KBM-7 (cell line): ENCODE measurements at places on chromosomes 2 and 18.

DNA sequence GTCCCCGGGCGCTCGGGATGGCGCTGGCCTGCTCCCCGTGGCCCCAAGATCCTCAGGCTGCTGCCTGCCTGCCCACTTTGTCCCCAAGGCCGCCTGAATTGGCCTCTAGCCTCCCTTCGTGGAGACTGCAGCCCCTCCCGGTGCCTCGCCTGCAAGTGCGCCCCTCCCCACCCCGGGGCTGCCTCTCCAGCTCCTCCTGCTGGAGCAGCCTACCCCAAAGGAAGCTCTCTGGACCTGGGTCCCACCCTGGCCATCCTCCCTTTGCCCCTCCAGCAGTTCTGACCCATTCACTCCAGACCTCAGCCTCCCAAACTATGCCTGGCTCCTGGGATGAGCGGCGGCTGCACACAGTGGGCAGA lies 6.2 kb downstream of the ESPNL start:
- DNase-seq = no peak

DNA sequence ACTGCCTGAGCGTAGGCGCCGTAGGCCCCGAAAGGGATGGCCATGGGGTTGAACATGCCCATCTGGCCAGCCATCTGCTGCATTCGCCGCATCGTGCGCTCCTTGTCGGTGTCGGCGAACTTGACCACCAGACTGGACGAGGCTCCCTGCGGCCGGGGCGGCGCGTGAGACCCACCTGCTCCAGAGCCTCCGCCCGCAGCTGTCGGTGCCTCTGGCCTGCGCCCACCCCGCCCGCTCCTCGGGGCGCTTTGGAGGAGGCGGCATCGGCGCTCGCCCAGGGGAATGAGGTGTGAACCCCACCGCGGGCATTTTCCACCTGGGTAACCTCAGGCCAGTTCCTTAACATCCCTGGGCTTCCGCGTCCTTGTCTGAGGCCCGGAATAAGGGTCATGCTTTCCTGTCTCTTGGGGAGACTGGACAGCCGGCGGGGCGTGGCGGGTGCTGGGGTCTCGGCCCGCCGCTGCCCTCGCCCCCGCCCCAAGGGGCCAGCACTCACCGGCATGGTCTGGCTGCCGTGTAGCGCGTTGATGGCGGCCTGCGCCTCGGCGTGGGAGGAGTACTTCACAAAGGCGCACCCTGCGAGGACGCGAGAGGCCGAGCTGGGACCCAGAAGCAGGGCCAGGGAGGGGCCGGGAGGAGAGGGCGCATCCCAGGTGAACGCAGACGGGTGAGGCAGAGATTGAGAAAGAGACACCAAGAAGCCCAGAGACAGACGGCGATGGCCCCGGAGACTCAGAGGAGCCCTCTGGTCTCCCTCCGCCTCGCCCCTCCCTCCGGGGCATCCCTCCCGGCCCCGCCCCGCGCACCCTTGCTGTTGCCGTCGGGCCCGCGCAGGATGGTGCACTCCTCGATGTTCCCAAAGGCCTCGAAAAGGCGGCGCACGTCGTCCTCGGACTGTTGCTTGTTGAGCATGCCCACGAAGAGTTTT lies 291.0 kb downstream of the CELF4 start:
- no peak for DNase-seq

DNA sequence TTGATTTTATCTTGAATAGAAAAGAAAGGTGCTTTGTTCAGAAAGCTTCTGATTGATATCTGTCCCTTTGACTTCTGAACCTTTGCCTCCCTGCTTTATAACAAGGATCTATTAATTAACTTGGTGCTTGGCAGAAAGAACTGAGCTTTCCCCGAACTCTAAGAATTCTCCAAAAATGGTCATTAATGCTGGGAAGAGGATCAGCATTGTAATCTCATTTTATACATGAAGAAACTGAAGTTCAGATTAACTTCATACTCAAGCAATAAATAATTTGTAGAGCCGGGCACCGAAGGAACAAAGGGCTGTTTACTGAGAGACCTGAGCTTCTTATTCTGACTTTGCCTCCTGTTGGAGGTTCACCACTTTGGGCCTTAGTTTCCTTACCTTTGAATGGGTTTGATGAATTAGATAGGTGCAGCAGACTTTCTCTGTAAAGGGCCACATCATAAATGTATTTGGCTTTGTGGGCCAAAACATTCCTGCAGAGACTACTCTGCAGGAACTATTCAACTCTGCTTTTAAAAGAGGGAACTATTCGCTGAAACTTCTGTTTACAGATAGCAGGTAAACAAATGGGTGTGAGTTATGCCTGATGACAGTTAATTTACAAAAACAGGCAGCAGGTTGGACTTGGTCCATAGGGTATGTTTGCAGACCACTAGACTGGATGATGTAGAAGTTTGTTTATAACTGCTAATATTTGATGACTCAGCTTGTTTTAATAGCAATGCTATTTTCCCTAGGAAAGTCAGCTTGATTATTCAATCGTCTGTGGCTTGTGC lies 272.9 kb downstream of the TGIF1 start:
- DNase-seq = no peak

- DNase-seq = no peak
Observed at GRCh38 chr2:65390134-65390533, 42.3 kb downstream of the SPRED2 start.

DNA sequence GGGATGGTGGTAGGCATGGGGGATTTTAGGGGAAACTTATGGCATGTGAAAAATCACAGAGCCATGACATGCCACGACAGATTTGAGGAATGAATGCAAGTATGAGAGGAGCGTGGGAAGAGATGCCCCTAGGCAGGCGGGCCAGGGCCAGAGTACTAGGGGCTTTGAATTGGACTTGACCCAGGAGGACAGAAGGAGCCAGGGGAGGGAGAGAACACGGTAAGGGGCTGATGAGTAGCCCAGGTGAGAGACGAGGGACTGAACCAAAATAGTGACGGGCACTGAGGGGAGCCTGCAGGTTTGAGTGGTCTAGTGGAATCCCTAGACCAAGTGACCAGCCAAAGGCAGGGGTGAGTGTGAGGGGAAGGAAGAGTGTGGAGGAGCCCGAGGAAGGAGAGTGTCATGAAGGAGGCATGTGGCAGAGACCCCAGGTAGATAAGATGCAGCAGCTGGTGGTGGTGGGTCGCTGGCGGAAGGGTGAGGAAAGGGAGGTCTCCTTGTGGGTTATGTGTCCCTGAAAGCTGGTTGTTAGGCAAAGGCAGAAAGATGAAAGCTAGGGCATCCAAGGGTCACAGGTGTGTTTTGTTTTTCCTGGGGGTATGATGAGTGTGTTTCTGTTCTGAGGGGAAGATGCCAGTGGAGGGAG lies 48.7 kb downstream of the ZBTB7C start:
- no peak for DNase-seq

DNA sequence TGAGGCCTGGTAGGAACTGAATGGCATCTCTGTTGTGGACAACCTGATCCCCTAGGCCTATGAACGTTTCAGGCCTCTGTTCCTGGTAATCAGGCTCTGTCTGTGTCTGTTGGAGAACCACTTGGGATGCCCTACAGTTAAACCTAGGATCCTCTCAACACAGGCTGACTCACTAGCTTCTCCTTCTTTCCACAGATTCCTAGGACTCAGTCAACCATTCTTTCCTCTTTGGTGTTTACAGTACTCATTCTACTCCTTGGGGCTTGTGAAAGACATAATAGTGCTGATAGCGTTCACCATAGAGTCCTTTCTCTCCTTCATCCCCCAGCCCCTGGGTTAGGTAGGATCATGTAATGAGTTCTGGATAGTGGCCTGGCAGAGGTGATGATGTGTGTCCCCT lies 544.3 kb downstream of the METTL4 start:
- DNase-seq = no peak

GRCh38 chr2:7829241-7829640 lies 852.6 kb upstream of the ID2 start:
- no peak for DNase-seq

DNA sequence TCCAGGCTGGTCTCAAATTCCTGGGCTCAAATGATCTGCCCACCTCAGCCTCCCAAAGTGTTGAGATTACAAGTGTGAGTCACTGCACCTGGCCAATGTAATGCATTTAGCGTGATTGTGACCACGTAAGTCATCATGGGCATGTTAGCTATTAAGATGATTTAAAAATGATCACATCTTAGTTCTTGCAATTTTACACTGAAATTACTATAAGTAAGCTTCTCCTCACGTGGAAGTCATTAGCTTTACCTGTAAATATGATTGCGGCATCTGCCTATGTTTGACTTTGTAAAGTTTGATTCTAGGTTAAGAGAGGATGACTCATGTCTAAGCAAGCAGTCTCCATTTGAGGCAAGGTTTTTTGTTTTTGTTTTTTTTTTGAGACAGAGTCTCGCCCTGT lies 85.5 kb downstream of the PMAIP1 start:
- DNase-seq = no peak

GRCh38 chr2:118085173-118086023 lies 2.9 kb upstream of the INSIG2 start:
- DNase-seq = no peak

GRCh38 chr2:141932261-141932660 lies 198.6 kb downstream of the LRP1B start:
- no peak for DNase-seq

- DNase-seq = no peak
Observed at GRCh38 chr2:18723219-18723618, 133.8 kb upstream of the NT5C1B start.

- peak; percentile 61 for DNase-seq
Observed at GRCh38 chr2:219225350-219225749, 4.1 kb downstream of the ATG9A start.

GRCh38 chr2:159226608-159227385 lies 59.7 kb downstream of the WDSUB1 start:
- no peak for DNase-seq

GRCh38 chr18:8361941-8362471 lies 247.2 kb upstream of the RAB12 start:
- DNase-seq = no peak

DNA sequence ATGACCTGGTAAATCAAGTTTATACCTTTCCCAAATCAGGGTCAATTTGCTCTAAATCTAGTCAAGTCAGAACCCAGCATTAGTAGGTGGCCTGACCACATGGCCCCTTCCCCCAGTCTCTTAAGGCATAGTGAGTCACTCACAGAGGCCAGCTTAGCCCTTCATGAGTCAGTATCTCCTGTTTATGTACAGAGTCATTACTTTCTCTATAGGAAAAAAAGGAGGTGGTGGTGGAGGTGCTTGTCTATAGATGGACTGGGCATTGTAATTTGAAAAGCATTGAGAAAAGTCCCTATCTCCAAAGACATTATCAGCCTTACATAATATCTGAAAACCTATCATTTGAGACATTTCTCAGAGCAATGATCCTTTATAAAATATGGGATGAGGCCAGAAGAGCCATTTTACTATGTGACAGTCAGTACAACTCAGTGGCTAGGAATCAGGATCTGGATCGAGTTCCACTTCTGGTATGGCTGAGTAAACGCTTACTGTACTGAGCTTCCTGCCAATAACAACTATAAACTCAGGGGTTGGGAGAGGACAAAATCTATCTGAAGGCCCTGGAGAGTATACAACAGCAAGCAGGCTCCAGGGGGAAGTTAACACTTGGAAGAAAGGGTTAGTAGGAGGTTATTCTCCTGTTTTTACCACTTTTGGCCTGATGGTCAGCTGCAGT lies 22.5 kb upstream of the SIGLEC15 start:
- no peak for DNase-seq

GRCh38 chr2:32824070-32824809 lies 122.5 kb upstream of the LTBP1 start:
- no peak for DNase-seq

DNA sequence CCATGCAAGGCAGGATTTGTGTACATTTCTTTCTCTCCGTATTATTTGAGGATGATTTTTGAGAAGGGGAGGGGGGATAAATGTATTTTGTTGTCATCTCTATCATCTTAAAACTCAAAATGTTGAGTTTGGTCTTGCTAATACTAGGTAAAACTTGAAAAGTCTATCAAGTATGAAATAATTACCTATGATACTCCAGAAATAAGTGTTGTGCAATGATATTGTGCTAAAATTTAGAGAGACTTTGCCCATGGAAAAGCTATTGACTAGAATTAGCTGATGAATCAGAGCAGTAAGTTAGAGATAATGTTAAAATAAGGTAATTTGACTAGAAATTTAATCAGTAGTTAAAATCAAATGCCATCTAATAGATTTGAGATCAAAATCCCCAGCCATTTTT lies 323.9 kb downstream of the AGPS start:
- DNase-seq = no peak

DNA sequence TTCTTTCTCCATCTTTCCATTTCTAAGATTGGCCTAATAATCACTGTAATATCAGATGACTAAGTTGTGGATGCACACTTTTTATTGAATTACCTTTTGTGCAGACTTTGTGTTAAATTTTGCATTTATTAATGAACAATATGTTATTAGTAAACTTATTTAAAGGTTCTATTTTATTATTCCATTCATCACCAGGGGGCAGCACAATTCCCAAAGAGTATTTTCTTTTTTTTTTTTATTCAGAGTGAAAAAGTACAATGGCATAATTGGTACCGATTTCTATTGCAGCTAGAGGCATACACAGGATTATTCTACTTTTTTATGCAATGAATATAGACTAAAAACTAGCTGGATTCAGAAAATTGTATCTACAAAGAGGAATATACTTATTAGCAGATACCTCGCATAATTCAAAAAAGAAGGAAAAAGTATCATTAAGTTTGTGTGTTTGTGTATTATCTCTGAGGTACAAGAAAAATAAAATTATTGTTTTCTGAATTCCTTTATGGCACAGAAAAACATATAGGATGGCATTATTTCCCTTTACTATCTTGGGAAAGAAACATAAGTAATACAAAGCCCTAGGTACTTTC lies 390.6 kb downstream of the ERBB4 start:
- DNase-seq = no peak

DNA sequence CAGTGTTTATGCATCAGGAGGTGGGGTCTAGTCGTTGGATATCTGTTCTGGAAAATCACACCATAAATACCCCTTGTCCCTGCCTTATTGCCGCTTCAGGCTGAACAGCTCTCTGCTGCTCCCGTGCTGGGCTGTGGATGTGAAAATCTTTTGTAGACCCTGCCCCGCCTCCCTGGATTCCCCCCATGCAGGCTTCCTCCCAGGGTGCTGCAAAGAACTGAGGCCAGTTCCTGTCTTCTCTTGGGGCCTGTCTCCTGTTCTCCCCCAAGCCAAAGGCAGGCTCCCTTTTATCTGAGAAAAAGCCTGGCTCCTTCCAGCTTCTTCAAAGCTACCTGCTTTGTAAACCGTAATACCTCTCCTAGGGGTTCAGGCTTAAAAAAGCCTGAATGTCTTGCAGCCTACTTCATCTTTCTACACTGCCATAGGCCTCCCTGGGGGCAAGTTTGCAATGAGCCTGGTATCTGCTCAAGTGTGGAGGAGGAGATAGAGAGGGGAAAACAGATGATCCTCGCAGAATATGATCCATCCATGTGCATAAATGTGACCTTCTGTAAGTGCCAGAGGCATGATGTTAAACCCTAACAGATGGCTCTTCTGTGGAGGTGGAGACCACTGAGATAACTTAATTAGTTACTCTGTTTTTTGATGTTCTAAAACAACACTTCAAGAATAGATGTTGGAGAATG lies 55.3 kb downstream of the VWA3B start:
- DNase-seq = no peak

- no peak for DNase-seq
Observed at GRCh38 chr2:88684519-88684918, 7.0 kb upstream of the RPIA start.

GRCh38 chr2:64982311-64982857 lies 6.8 kb upstream of the SLC1A4 start:
- no peak for DNase-seq

GRCh38 chr2:97723156-97724072 lies 10.0 kb downstream of the ZAP70 start:
- DNase-seq = no peak

- DNase-seq = no peak
Observed at GRCh38 chr18:67131498-67131897, 385.0 kb downstream of the DSEL start.
